ENCODE measurements at places on chromosomes 4 and X.

DNA sequence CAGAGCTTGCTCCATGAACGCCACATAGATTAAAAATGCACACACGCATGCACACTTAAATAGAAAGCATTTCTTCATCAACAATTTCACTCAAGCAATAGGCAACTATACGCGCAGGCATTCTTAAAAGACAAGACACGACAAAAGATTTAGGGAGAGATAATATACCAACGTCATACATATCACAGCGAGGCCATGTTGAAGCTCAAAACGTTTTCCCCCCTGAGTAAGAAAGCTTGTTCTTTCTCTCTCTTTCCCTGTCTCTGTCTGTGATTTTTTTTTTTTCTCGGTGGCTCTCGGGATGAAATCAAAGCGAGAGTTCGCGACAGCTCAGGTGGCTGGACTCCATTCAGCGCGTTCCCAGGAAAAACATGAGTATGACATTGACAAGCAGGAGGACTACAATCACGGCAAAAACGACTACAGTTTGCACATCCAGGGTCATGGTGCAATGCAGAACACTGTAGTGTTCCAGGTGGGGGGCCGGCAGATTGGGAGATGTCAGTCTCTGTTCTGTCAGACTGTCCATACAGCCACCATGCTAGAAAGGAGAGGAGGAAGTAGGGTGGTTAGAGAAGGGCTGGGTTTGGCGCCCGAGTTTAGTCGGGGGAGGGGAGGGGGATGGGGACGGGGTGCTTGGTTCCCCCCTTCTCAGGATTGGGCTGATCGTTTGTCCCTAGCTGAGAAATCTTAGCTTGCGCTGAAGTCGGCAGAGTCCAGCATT, 30.7 kb downstream of the ARHGEF9 start:
- peak; percentile 31 for DNase-seq

DNA sequence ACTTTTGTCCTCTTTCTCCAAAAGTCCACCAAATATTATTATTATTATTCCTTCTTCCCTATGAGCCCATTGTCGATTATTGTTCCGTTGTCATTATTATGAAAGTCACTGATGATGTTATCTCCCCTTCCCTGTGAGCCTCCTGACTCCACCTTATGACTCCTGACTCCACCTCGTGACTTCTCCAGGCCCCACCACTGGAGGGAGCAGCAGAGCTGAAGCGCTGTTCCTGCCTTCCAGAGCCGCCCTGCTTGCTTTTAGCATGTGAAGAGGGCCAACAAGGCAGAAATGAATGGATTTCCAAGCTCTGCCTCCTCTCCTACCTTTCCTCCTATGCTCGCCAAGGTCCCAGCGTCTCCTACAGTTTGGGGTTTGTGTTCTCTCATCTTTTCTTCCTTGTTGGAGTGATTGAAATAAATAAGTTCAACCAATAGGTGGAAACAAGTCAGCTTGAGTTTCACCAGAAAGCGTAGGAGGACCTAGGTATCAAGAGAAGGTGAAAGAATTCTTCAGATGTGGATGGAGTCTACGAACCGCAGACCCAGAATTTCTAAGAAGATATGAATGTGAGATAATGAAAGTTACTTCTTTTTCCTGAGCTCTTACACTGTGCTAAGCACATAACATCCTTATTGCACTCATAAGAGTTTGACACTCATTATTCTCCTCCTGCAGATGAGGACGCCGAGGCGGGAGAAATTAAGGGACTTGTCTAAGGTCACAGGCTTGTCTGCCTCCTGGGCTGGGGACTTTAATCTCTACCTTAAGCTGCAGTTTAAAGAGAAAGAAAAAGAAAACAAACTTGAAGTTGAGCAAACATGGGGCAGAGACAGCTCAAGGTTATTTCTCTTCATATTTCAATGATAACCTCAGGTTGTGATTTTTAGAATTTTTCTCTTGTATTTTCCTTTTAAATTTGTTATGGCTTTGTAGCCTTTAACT, 26.1 kb downstream of the IGSF1 start:
- peak; percentile 16 for DNase-seq

GRCh38 chr4:105624530-105624929, 72.1 kb downstream of the ARHGEF38 start:
- DNase-seq, result no peak

GRCh38 chrX:139077281-139078250, 366.0 kb upstream of the FGF13 start:
- no peak for DNase-seq

GRCh38 chr4:80075995-80076675, 3.1 kb upstream of the ANTXR2 start:
- DNase-seq, result no peak

- no peak for DNase-seq
These were observed 101.6 kb upstream of the OTUD4 start for GRCh38 chr4:145281951-145282350.

DNA sequence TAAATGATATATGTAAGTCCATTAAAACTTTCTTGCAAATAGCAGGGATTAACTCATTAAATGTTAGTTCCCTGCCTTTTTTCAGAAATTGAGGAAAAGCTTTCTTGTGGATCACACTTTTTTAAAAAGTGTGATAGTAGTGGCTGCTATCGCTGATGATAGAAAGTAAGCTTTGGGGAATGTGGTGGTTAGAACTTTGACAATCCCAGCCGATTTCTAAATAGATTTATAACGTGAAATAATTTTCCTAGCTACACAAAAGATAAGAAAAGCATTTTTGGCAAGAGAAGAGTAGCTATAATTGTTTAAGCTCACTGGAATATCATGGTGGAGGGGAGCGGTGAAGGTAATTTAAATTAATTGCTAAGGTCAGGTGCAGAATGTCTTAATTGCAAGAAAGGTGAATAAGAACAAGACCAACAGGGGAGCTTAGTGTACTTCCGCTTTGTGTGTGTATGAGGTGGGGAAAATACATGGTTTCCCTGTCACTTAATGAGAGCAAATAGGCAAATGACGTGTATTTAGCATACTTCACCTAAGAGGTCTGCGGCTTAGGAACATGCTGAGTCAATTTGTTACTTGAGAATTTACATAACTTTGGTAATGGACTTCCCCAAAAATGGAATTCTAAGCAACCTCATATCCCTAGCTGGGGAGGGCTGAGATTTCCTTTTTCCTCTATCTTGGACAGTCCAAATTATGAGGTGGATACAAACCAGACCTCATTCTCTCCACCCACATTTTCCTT, 11.7 kb upstream of the IL21 start:
- no peak for DNase-seq

DNA sequence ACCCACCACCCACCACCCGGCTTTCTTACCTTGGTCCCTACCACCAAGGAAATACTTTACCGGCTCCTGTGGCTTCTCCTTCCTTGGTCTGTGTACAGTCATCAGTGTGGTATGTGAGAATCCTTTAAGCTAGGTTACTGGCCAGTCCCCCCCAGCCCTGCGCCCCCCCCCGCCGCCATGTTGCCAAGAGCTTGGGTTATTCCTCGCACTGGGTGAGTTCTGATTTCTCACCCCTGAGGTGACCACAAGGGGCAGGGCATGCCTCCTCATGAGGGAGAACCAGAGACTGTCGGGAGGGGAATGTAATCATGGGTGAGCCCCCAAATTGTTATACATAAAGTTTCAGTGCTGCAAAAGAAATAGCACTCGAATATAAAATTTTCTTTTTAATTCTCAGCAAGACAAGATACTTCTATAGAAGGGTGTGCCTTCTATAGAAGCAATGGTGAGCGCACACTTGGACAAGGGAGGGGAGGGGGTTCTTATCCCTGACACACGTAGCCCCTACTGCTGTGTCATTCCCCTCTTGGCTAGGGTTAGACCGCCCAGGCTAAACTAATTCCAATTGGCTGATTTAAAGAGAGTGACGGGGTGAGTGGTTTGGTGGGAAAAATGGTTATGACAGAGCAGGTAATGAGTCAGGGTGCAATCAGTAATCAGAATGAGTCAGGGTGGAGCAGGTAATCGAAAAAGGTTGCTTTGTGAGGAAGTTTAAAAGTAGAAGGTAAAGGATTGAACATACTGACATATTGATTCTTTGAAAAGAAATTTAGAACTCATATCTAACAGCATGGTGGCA, 133.2 kb downstream of the KDM6A start:
- DNase-seq, result peak; percentile 5

- no peak for DNase-seq
These were observed 48.0 kb upstream of the FAT1 start for GRCh38 chr4:186771624-186772023.

GRCh38 chr4:169934794-169935429, 91.3 kb downstream of the MFAP3L start:
- no peak for DNase-seq

DNA sequence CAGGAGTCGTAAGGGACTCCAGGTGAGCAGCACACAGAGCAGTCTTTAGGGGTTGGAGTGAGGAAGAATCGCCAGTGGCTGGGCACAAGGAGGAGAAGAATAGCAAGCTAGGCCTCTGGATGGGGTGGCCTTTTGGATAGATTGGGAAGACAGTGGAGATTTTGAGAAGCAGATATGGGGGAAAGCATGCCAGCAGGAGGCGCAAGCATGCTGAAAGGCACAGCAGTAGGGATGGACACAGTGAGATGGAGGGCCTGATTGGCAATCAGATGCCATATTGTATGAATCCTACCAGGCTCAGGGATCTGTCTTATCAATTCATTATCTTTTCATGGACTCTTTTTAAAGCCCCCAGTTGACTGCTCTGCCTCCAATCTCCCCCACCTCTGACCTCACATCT, 60.4 kb upstream of the MAGEA4 start:
- no peak for DNase-seq

DNA sequence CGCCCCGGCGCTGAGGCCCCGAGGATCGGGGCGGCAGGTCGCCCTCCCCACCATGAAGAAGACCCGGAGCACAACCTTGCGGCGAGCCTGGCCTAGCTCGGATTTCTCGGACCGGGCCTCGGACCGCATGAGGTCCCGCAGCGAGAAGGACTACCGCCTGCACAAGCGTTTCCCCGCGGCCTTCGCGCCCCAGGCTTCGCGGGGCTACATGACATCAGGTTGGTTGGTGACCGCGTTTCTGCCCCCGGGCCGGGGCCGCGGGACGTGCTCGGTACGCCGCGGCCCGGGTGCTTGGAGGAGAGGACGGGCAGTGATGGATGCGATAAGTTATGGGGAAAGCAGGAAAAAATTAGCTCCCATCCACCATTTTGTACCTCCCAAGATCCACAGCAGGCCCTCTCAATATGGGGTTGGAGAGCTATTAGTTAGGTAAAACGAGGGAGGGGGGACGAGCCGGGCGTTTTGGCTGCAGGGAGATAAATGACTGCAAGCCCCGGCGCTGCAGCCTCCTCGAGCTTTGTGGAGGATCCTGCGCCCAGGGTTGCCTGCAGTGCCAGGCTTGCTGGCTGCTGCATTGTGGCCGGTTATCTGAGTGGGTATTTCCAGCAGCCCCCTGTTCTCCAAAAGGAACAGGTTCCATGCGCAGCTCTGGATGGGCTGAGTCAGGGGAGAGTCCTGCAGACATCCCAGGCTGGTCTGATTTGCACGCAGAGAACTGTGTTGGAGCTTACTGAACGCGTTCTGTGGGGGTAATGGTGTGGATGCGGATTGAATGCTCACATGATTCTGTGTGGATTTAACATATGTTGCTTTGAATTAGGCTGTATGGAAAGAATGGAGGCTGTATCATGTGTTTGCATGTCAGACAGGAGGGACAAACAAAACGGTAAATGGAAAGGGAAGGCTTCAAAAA, 1.9 kb downstream of the STOX2 start:
- DNase-seq, result peak; percentile 6

GRCh38 chr4:16225167-16225862, 956 bp downstream of the TAPT1 start:
- no peak for DNase-seq

- DNase-seq, result no peak
These were observed 33.1 kb upstream of the GNRHR start for GRCh38 chr4:67787311-67787710.

DNA sequence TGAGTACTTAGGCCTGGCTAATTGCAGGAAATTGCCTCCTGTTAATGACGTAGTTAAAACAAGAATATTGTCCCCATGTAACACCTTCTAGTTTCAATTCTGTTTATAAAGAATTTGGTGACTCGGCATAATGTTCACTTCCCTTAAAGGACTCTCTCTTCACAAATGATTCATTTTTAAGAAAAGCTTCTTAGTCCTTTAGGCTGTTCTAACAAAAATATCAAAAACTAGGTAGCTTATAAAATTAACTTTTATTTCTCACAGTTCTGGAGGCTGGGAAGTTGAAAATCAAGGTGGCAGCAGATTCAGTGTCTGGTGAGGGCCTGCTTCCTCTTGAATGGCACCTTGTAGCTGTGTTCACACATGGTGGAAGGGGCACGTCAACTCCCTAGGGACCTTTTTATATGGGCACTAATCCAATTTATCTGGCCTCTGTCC, 23.8 kb downstream of the COL25A1 start:
- peak; percentile 2 for DNase-seq

DNA sequence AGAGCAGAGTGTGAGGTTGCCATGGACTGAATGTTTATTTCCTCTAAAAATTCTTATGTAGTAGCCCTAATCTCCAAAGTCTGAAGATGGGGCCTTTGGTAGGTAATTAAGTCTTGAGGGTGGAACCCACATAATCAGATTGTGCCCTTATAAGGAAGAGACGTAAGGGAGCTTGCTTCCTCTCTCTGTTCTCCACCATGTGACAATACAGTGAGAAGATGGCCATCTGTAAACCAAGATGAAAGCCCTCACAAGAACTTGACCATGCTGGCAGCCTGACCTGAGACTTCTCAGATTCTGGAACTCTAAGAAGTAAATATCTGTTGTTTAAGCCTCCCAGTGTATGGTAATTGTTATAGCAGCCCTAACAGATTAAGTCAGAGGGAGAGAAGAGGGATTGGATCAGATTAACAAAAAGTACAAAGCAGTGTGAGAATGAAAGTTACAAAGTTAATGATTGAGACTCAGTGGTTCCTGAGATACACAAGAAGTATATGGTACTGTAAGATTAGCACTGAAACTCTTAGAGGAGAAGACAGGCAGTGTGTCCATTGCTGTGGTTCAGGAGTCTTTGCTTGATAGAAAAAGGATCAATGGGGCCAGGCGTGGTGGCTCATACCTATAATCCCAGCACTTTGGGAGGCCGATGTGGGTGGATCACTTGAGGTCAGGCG, 82.5 kb upstream of the GC start:
- no peak for DNase-seq

Measured in stimulated activated CD4-positive, alpha-beta T cell treated with anti-CD3 and anti-CD28 coated beads, Interleukin-15, amount 100 ng/mL, for 24 hours (primary cell).